ENCODE measurements at places on chromosomes 1 and 21.

DNA sequence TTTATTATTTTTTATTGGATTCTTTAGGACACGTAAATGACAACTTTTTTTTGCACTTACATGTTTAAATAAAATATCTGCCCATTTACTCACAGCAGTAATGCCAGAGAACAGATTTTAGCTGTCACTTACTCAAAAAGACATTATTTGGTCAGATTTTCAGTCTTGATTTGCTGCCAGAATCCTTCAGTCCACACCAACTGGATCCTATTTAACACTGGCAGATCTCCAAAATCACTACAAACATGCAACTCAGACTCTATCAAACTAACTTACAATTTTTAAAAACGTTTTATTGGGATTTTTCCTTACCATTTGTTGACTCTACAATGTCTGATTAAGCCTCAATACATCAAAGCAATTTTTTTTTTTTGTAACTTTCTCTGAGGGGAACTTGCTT lies 11.1 kb downstream of the ATP6V1G3 start:
- no peak for DNase-seq

DNA sequence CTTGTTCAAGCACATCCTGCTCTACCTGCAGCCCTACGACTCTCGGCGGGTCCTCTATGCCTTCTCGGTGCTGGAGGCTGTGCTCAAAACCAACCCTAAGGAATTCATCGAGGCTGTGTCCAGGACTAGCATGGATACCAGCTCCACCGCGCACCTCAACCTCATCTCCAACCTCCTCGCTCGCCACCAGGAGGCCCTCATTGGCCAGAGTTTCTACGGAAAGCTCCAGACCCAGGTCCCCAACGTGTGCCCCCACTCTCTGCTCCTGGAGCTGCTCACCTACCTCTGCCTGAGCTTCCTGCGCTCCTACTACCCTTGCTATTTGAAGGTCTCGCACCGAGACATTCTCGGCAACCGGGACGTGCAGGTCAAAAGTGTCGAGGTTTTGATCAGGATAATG lies 74.3 kb upstream of the MORC3 start:
- DNase-seq = no peak

DNA sequence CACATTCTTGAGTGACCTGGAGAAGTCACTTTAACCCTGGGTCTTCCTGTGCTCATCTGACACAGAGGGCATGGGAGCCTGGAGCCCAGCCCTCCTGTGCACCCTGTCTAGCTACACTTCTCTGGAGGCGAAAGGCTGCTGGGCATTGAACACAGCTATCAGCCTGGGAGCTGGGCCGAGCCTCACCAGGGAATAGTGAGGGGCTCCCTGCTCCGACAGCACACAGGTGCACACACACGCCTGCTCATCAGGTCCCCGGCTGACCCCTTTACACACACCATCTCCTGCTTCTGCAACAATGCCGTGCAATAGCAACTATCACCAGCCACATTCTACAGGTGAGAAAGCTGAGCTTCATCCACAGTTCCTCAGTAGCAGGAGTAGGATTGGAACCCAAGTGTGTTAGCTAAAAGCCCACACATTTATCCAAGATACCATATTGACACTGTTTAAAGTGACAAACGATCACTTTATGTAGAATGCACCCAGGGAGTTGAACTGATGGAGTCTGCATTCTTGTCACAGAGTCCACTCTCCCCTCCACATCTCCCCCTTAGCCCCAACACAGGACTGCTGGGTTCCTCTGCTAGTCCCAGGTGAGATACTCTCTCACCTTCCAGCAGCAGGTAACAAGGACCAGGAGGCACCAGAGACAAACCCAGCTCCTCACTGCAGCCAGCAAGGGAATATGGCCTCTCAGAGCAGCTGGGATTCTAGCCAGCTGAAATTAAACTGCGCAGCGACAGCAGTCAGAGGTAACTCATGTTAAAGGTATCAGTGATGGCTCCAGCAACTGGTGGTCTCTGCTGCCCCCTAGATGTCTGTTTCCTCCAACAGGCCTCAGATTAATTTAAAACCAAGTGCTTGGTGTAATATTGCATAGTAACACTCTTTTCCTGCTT lies 18.3 kb upstream of the CAPN8 start:
- no peak for DNase-seq

DNA sequence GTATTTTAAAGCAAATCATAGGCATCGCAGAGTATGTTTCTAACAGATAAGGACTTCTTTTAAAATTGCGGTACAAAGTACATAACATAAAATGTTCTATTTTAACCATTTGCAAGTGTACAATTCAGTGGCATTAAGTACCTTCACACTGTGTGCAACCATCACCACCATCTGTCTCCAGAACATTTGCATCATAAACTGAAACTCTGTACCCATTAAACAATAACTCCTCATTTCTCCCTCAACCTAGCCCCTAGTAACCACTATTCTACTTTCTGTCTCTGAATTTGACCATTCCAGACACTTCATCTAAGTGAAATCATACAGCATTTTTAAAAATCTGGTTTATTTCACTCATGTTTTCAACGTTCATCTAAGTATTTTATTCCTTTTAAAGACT lies 16.6 kb upstream of the ATF3 start:
- no peak for DNase-seq

DNA sequence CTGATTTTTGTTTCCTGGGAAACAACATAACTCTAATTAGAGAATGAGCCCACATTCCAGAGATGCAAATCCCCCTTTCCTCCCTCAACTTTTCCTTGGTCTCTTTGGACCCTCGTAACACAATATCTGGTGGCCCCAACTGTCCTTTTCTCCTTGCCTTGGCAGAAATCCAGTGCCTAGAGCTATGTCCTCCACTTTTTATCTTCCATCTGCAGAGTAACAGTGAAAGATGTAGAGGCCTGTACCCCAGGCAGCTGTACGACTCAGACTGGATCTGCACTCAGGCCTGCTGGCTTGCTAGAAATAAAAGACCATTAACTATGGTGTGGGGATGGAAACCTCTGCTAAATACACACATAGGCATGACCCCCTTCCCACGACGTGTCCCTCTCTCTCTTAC lies 72.0 kb downstream of the WARS2 start:
- no peak for DNase-seq

DNA sequence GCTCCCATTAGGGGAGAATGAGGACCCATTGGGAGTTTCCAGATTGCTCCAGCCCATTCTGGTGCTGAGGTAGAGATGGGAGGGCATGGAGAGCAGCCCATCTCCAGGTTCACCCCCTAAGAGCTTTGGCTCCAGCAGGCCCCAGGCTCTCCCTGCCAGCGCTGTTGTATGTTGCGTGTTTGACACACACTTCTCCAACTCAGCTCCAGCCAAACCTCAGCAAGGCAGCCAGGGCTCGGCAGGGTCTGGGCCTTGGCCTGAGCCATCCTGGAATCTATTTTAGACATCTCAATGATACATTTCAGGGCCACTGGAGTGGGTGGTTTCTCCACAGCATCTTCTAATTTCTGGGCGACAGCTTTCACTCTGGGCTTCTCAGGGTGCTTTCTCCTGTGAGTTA lies 117.0 kb downstream of the NAV1 start:
- no peak for DNase-seq

DNA sequence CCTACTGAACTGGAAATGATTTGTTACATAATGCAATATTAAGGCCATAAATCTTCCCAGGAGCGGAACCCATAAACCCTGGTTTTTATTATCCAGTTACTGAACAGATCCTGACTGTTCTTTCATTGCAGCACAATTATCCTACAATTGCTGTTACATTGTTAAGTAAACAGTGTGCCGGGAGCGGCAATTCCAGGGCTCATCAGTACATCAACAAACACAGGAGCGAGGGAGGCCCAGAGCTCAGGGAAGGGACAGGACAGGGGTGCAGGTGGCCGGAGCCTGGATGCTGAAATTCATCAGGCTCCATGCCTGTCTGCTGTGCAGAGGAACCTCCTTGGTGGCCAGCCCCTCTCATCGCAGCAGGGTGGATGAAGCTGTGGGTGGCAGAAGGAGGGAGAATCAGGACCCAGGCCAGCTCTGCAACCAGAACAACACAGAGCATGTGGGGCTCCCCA lies 544.7 kb downstream of the NPHP4 start:
- DNase-seq = no peak

- no peak for DNase-seq
Observed at GRCh38 chr1:25216123-25216522, 16.2 kb downstream of the SYF2 start.

GRCh38 chr1:157147906-157148700 lies 9.9 kb upstream of the ETV3 start:
- no peak for DNase-seq

GRCh38 chr1:22498463-22498862 lies 46.8 kb downstream of the ZBTB40 start:
- DNase-seq = no peak

DNA sequence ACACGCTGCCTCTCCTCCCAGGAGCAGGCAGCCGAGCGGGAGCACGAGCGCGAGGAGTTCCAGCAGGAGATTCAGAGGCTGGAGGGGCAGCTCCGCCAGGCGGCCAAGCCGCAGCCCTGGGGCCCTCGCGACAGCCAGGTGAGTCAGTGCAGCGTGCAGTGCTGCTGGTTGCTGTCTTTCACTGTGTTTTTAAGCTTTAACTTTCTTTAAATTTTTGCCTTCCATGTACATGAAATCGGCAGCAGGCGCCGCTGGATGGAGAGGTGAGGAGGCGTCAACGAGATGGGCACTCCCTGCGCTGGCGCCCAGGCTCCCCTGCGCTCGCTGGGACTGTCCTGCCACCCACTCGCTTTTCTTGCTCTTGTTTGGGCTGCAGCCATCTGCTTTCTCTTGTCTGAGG lies 60.7 kb upstream of the DIP2A start:
- DNase-seq = peak; percentile 55

DNA sequence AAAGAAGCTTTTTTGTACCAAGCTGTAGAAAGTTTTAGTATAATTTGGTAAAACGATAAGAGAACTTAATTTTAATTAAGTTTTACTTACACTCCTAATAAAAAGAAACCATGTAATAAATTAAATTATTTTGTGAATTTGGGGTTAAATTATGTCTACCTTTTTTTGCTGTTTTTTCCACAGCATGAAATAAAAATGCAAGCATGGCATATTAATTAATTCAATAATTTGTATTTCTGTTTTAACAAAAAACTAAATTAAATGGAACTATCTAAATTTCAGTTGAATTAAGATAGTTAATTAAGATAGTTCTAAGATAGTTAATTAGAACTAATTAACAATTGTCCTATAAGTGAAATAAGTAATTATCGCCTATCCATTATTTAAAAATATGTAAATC lies 39.4 kb downstream of the VANGL2 start:
- no peak for DNase-seq

- DNase-seq = no peak
Observed at GRCh38 chr1:49106445-49106844, 329.8 kb upstream of the BEND5 start.

GRCh38 chr1:103931891-103932290 lies 182.2 kb downstream of the AMY1C start:
- DNase-seq = no peak

- no peak for DNase-seq
Observed at GRCh38 chr1:212256369-212256768, 28.8 kb upstream of the PPP2R5A start.
